Germinal center (tissue), 1 donor: ENCODE measurements at places on chromosomes 4 and X.

- DNase-seq = no peak
Observed at GRCh38 chr4:2047031-2047660, 12.0 kb upstream of the NAT8L start.

GRCh38 chrX:16278927-16279326 is 111.6 kb downstream of the MAGEB17 start:
- DNase-seq = no peak

- DNase-seq = no peak
Observed at GRCh38 chr4:157204634-157205244, 15.8 kb upstream of the GRIA2 start.

GRCh38 chr4:153111426-153112040 is 92.7 kb upstream of the TRIM2 start:
- no peak for DNase-seq

DNA sequence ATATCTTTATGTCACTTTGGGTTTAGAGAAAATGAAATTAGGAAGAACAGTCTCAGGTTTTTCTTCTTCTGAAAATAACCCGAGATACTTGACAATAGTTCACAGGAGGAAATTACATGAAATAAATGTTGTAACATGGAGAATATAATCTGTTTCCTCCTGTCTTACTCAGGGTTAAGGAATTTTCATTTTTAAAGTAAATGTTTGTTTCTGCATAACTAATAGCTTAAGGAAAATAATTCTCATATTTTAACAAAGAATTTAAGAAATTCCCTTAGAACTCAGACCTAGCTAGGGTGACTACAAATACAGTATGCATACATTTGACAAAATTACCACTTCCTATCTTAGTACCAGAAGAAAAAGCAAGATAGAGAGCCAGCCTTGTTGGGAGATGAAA is 17.2 kb upstream of the SPRY1 start:
- DNase-seq = no peak

- DNase-seq = peak; percentile 55
Observed at GRCh38 chr4:7843831-7844593, 95.6 kb downstream of the AFAP1 start.

DNA sequence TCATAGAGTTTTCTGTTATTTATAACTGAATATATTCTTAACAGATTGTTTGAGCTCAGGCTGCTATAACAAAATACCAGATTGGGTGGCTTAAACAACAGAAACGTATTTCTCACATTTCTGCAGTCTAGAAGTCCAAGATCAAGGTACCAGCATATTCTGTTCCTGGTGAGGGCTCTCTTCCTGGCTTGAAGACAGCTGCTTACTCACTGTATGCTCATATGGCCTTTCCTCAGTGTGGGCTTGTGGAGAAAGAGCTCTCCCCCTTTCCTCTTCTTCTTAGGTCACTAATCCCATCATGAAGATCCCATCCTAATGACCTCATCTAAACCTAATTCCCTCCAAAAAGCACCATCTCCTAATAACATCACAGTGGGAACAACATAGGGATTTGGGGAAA is 117.8 kb downstream of the RASGEF1B start:
- DNase-seq = no peak

DNA sequence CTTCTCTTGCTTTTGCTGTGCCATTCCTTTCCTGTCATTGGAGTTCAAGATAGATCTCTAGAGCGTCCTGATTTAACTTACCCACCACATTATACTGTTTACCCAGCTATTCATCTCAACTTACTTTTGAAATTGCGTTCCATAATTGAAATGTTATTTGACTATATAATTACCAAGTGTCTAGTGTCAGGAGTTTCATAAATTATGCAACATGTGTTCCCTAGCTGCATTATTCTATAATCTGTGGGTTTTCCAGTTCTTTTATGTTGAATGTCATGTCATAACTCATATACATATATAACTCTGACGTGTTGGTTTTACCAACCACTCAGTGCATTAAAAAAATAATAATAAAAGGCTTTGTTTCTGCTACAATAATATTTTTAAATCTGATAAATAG is 285.9 kb upstream of the ARSJ start:
- DNase-seq = no peak

- DNase-seq = no peak
Observed at GRCh38 chr4:90727938-90728337, 600.7 kb downstream of the CCSER1 start.
